ENCODE measurements at places on chromosomes 16 and 17.

- no peak for DNase-seq
Observed at GRCh38 chr17:81644976-81645952, 8.3 kb downstream of the TSPAN10 start.

- DNase-seq: peak; percentile 9
Observed at GRCh38 chr17:21094298-21094704, 32.5 kb upstream of the DHRS7B start.

DNA sequence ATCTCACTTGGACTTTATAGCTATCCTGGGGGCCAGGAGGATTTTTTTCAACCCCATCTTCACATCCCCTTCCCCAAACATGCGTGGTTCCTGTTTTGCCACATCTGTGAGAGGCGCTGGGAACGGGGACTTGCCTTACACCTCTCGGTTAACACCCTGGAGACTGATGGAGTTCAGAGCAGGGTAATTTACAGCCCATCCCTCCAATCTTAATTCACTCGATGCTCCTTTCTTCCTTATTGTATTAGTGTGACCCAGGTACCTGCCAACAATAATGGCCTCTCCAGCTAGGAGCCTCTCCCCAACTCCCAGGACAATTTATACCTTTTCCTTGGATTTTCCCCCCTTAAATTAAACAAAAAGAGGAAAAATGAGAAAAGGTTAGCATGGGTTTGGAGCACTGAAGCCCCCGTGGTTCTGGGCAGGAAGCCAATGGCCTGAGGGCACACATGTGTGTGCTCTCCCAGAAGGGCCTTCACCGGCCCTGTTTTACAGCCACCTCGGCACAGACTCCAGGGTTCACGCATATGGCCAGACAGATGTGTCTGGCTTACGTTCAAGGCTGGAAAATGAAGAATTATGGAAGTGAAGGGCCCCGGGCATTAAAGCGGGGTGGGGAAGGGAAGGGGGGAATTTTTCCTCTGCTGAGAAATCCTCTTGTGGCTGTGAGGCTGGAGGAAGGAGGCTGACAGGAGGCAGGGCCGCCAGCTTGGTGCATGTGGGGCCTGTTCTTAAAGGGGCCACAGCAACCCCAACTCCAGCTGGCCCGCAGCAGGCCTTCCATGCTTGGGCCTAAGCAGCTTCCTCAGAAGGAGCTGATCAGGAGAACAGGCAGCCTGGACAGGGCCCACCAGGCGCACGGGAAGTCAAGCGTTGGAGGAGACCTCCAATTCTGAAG, 21.4 kb downstream of the HIC1 start:
- DNase-seq: no peak

GRCh38 chr17:64300699-64300965, 37.6 kb upstream of the TEX2 start:
- no peak for DNase-seq

GRCh38 chr16:75258807-75259141, 7.3 kb upstream of the BCAR1 start:
- DNase-seq: no peak

GRCh38 chr17:58665946-58666857, 25.6 kb downstream of the TEX14 start:
- DNase-seq: no peak

GRCh38 chr16:57964157-57964700, 6.7 kb downstream of the CNGB1 start:
- no peak for DNase-seq

DNA sequence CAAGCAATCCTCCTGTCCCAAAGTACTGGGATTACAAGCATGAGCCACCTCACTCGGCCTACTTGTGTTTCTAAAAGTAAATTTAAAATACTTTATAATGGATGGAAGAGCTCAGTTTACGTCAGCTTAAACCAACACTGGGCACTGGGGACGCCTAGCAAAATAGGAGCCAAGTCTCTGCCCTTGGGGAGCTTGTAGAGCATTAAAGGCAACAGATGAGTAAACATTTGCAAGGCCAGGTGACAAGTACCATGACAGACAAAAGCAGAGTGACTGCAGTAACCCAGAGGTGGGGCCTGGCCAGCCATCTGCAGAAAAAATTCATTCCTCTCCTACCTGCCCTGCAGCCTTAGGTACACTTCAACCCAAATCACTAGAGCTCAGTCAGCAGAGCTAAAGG, 12.1 kb upstream of the NLK start:
- no peak for DNase-seq

DNA sequence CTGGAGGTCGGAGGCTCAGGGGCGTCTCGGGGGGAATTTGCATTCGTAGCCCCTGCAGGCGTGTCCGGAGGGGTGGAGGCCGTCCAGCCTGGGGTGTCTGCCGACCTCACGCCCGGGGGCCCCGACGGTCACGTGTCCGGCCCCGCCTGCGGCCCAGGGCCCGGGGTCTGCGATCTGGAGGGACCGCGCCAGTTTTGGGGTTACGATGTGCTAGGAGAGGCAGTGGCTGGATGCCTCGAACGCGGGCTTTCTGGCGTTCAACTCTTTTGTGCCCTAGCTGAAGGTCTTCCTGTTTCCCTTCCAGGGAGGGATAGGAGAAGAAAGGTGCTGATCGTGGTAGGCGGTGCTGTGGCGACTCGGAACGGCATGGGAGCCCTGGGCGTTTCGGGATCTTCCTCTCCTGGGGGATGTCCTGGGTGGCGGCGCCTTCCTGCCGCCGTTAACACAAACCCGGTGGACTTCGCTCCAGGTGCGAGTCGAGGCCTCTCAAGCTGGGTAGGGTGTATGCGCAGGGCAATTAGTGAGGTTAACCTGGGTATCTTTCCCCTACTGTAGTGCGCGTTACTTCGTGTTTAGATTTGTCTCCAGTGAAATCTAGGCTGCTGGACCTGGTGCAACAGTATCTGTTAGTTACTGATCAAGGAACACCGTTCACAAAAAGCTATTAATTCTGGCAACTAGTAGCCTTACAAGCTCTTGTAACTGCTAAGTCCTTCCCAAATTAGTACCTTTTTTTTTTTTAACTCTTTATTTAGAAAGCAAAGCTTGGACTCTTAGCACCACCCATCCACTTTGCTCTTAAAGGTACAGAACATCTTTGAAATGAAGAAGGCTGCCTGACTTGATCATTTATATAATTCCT, 1.3 kb downstream of the AKAP1 start:
- DNase-seq: peak; percentile 33

GRCh38 chr17:76086384-76086783, 7.4 kb downstream of the ZACN start:
- DNase-seq: no peak

- DNase-seq: no peak
Observed at GRCh38 chr17:72970246-72970645, 122.2 kb downstream of the SLC39A11 start.

DNA sequence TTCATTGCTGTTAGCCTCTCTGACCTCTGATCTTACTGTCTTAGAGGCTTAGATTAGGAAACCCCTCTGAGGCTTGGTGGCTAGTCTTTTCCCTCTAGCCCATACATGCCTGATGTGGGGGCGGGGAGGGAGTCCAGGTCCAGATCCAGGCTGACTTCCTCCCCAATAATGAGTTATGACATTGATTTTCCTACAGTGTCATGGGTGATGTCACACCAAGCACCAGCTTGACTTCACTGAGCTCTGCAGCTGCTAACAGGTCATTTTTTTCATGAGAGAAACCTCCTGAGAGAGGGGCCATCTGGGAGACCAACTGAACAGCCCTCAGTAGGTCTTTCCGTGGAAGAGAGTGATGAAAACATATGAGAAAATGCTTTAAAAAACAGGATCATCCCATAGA, 180.2 kb upstream of the N4BP1 start:
- DNase-seq: no peak

Measured in iris pigment epithelial cell (primary cell).